Esophagus squamous epithelium (tissue), 5 donors: ENCODE measurements at places on chromosomes 16 and 17.

DNA sequence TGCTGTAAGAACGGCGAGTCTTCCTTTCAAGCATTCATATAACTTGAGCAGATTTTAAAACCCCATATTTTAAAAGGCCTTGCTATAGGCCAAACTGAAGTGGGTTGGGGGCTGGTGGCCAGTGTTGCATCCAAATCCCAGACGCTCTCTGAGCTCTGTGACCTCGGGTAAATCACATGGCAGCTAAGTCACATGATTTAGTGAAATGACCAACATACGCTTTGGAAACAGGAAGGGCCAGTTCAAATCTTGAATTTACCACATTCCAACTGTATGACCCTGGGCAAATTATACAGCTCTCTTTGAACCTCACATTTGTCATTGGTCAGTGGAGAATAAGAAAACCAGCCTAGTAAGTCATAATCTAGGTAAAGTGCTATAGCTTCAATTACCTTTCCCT lies 519.3 kb downstream of the HAPSTR1 start:
- DNase-seq = no peak

- DNase-seq = no peak
Measured at GRCh38 chr17:41518031-41518430, 659 bp downstream of the KRT15 start.

- no peak for DNase-seq
Measured at GRCh38 chr17:56801459-56802178, 32.1 kb downstream of the C17orf67 start.

GRCh38 chr16:81590714-81591544 lies 146.3 kb downstream of the CMIP start:
- no peak for DNase-seq

- DNase-seq = no peak
Measured at GRCh38 chr17:82560252-82560642, 40.7 kb downstream of the FOXK2 start.

DNA sequence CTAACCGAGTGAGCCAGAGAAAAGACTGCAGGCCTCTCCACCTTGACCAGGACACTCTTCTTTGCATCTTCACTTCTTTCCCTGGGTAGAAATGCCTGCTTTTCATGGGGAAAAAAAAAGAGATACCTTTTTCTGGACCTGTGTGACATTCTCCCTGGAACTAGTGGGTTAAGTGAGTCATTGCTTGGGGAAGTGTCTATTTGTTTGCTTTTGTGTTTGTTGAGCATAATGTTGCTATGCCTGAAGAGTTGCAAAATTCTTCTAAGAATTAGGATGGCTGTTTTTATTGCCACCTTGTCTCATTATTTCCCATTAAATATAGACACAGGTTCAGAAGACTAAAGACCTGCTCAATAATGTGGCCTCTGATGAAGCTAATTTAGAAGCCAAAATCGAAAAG lies 18.8 kb downstream of the CLUAP1 start:
- DNase-seq = no peak

DNA sequence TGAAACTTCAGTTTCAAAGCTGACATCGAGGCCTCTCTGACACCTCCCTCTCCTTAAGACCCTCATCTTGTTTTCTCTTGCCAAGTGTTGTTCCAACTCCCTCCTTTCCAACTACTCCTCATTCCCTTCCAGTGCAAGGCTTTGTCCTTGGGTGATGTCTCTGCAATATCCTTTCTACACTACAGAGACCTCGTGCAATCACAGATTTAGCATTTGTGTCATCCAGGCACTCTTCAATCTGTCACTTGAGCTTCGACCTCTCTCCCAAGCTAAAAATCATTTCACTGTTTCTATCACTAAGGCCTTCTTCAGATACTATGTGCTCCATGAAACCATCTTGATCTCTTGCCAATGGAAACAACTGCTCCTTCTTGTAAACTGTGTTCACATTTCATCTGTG lies 31.6 kb downstream of the TEKT3 start:
- no peak for DNase-seq
